H1 (cell line): ENCODE measurements at places on chromosomes 5 and 9. TPM values are rescaled to one million over a fixed set of nuclear protein-coding genes. Genes with fewer than 3 reads are reported as not detected.

- no peak for DNase-seq
These were observed 25.7 kb downstream of the DRD1 start for GRCh38 chr5:175418251-175418650.

Gene UBTD2
- total RNA-seq, result 38.4 and 39.2 TPM in 2 replicates

Gene RLN2
- 4.5 and 4.7 TPM in 2 replicates for total RNA-seq

GRCh38 chr5:132873930-132874271 is 433 bp downstream of the LEAP2 start:
- no peak for DNase-seq

DNA sequence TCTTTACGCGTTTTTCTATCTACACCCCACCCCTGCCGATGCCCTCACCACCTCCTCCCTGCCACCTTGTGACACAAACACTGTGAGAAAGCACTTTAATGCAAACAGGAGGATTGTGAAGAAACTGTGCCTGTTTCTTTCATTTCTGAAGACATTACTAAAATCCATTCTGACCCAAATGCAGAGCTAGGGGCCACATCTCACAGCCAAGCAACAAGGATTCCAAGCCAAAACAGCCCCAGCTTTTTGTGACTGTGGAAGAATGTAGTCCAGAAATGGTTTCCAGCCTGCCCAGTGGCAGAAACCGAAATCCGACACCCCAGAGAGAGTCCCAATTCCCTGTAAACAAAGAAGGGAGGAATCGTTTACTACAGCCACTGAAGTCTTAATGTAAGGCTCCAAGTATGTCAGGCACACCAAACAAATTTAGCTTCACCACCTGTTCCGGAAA is 190.9 kb downstream of the TTC39B start:
- no peak for DNase-seq

- DNase-seq, result no peak
These were observed 156.6 kb downstream of the TRPM3 start for GRCh38 chr9:70964861-70965260.

DNA sequence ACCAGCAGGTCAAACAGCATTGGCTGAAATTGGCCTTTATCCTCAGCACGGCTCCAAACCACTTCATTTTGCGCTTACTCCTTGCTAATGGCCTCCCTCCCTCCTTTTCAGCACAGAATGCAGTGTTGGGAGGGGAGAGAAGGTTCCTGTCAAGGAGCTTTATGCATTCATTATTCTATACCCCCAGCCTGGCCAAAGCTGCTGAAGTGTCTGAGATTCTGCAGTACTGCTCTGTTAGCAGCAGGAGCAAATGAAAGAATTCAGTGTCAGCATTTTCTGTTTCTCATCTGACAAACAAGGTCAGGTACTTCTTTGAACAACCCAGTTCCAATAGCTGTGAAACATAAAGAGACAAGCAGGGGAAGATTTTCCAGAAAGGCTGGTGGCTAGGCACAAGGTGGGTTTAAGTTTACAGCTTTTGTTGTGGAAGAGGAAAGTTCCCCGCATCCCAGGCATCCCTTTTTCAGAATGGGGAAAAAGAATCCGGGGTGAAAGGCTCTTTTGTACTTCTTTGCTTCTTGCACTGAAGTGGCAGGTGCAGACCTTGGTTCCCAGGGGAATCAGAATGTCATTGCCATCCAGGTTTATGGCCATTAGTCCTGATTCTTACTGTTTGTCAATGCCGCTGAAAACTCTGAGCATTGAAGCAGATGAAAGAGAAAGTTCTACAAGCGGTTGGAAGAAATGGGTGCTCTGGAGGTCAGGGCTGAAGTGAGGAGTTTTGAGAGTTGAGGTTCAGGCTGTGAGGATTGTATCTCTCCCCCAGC is 109.3 kb upstream of the APC start:
- no peak for DNase-seq

GRCh38 chr5:113029614-113030013 is 53.0 kb downstream of the DCP2 start:
- DNase-seq, result no peak

DNA sequence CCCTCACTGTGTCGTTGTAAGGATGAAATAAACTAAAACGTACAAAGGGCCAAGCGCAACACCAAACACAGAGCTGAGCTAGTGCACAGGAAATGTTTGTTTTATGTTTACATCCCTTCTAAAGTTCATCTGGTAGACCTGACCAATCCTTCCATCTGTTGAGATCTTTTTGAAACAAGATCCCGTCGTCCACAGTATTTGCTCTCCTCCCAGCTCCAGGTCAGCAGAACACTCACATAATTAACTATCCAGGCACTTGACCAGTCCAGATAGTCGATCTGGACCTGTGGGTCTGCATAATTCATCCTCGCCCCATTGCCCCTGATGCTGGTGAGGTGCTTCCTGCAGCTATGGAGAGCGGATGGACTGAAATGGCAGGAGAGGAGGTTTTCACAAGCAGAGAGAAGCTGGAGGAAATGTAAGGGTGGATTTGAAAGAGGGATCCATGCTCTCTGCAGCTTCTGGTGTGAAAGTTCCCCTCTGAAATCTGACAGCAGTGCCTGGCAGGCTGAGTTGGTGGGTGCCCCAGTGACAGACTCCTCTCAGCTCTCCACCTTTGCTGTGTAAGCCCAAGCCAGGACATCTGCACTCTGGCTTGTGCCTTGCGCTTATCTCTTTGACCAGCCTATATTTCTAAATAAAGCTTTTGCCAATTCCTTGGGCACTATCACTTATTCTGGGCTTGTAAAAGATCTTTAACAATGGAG is 102.4 kb downstream of the TTLL11 start:
- DNase-seq, result no peak

GRCh38 chr5:142906863-142907671 is 136.9 kb downstream of the ARHGAP26 start:
- no peak for DNase-seq

GRCh38 chr5:1507457-1507856 is 16.3 kb downstream of the LPCAT1 start:
- no peak for DNase-seq

DNA sequence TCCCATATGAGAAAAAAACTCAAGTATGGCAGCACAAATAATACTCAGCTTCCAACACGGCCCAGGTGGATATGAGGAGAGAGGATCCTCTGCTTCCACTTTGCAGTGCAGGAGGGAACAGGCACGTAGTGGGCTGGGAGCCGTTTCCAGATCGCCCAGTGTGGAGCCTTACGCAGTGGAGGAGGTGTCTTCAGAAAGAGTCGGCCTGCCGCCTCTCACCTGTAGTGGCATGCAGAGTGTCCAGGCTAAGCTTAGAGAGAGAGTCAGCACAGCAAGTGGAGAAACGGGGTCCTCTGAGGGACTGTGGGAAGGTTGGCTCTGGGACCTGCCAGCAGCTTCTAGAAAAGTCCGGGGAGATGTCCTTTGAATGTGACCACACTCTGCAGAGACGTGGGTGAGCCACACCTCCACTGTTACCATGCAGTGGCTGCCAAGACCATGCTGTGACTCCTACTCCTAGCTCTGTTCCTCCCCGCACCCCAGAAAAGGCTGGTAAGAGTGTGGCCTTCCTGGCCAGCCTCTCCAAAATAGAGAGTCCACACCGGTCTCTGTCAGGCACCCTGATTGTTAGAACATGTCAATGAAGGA is 3.5 kb upstream of the SEMA4D start:
- no peak for DNase-seq

DNA sequence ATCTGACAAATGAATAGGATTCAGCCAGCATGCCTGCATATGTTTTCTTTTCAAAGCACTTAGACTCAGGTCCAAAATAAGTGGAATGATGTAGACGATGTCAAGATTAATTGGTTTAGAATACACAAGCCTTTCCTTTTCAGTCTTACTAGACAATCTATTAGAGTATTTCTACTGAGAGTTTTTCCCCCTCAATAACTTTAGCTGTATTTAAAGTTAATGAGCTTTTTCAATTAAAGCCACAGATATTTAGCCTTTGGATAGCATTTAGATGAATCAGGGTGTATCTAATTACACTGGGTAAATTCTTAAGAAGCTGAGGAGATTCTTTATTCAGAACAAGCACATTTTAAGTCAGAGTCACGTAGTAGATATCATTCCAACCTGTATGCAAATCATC is 198.7 kb upstream of the MPDZ start:
- DNase-seq, result no peak

DNA sequence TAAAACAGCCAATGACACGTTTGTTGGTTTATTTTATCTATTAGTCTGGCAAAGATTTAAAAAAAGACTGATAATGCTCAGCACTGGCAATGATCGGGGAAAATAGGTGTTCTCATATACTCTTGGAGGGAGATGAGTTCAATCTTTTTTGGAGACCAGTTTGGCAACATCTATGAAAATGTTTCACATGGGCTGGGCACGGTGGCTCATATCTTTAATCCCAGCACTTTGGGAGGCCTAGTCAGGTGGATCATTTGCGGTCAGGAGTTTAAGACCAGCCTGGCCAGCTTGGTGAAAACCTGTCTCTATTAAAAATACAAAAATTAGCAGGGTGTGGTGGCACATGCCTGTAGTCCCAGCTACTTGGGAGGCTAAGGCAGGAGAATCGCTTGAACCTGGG is 6.8 kb upstream of the ANKRD31 start:
- DNase-seq, result no peak

Gene TNC
- 11.2 and 11.4 TPM in 2 replicates for total RNA-seq

Gene NR5A1
- total RNA-seq, result 0.42 and 0.58 TPM in 2 replicates

Gene SH3RF2
- 0.65 and 0.95 TPM in 2 replicates for total RNA-seq

- no peak for DNase-seq
These were observed 34.9 kb downstream of the TARS1 start for GRCh38 chr5:33475706-33476105.

DNA sequence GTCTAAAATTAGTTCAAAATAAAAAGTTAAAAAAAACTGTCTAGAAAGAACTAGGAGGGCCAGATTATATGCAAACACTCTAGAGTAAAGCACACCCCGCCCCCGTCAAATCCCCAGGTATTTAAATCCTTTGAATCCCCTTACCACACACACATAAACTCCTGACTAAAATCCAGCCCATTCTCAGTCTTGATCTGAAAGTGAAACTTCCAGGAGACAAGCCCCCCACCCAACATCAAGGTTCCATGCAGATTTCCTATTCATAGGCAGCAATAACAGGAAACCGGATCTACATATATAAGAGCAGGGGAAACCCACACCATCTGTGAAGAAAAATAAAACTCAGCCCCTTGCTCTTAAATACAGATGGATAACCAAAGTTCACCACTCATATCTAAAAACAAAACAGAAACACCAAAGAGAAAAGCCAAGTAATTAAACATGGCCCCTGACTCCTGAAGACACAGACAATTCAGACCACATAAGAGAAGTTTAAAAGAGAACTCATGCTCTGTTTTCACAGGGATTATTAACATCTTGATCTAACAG is 42.3 kb downstream of the MARCHF3 start:
- DNase-seq, result no peak

- DNase-seq, result no peak
These were observed 373 bp upstream of the PHYKPL start for GRCh38 chr5:178232920-178233429.

DNA sequence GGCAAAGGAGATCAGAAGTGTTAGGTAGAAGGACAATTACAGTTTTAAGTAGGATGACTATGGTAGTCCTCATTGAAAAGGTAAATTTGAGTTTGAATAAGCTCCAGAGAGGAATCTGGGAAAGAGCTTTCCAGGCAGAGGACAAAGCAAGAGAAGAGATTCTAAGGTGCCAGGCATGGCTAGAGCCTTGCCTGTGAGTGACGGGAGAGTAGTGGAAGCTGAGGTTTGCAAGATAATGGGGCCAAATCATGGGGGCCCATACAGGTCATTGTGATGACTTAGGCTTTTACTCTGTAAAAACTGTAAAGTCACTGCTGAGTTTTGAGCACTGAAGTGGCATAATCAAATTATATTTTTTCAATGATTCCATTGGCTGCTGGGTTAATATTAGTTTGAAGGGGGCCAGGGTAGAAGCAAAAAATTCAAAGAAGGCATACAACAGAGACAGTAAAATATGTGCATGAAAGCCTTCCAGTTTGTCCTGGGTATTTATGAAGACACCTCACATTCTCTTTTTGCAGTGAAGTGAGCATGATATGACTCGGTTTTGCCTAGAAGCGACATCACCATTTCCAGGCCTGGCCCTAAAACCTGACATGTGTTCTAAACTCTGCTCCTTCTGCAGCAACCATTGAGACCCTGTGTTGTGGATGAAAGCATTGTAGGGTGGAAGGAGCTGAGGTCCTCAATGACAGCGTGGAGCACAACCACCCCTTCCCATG is 279.8 kb upstream of the TNC start:
- no peak for DNase-seq

Gene ENC1
- 9.5 and 13.2 TPM in 2 replicates for total RNA-seq

DNA sequence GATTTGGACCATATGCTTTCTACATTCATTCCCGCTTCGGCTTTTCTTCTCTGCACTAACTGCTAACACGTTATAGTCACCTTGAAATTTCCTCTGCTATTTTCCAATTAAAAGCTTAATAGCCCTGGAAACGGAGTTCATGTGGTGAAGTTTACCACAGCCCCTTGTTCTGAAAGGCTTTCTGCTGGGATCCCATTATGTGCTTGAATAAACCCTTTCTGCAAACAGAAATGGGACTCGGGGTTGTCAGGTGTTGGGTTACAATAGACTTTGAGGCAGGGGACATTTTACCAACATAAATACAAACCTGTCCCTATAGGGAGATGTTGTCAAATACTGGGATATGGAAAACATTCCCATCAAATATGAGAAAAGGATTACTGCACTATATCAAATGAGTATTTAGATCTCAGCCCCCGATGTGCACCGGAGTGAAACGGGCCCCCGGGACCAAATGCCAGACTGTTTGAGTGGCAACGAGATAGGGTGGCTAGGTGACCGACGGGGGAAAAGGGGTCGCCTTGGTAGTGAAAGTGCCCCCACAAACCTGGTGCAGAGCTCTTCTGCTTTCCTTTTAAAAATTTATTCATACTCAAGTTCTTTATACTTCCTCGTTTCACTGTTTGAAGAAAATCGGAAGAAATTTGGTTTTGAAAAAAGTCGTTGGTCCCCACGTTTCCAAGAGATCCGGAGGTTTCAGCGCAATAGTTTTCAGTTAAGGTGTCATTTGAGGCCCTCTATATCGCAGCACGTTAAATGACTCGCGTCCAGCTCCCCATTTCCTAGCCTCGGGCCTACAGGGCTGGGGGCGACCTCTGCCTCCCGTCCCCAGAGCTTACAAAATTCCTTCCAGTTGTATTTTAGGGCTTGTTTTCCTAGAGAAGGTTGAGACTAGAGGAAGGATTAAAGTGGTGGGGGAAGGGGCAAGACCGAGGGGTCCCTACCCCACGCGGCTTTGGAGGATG is 2.1 kb upstream of the DMRT3 start:
- no peak for DNase-seq
